ENCODE measurements at places on chromosomes 4 and X. TPM values are rescaled to one million over a fixed set of nuclear protein-coding genes. Genes with fewer than 3 reads are reported as not detected.

The SMARCA5 gene
- 107 TPM for total RNA-seq

The ODAPH gene
- total RNA-seq: 1.7 TPM

The EVC gene
- 126 TPM for total RNA-seq

The SSX3 gene
- total RNA-seq: not detected

The SPANXN3 gene
- total RNA-seq: 1.2 TPM

The ZCCHC18 gene
- 13.9 TPM for total RNA-seq

The SMPX gene
- not detected for total RNA-seq
